ENCODE measurements at places on chromosomes 16 and 17. TPM values are rescaled to one million over a fixed set of nuclear protein-coding genes. Genes with fewer than 3 reads are reported as not detected.

Gene CCDC200
- not detected for total RNA-seq

Gene CSH2
- not detected for total RNA-seq

Gene BCL6B
- 1.6 TPM for total RNA-seq

GRCh38 chr16:84751241-84751640, 51.4 kb downstream of the USP10 start:
- H3K4me3 ChIP-seq: no peak overlapping the region
- no peaks in the 10 kb centered on the region for H3K27me3 ChIP-seq
- H3K27ac ChIP-seq: no peak overlapping the region
- DNase-seq: no peak

Gene VAC14
- total RNA-seq: 26.5 TPM

Measured in body of pancreas (tissue), 4 donors.